ENCODE measurements at places on chromosomes 5 and 9.

DNA sequence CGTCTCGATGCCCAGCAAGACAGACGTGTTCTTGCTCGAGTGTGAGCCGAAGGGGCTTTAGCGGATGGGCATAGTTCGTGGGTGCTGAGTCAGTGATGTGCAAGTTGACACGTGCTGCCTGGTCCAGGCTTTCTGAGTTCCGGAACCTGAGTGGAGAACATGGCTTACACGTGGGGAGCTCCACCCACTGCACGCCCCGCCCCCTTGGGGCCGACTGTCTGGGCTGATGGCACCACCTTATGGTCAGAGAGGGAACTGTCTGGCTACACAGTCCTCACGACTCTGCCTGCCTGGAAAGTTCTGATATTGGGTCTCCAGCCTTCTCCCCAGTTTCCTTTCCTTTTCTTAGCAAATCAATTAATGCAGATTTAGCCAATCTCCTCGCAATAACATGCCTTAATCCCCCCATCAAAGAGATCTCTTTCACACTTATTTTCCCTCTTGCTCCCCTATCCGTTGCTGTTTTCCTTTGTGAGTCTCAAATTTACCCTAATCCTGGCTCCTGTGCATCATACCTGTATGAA is 3.8 kb upstream of the STC2 start:
- DNase-seq, result peak; percentile 62

GRCh38 chr5:135546912-135547311 is 11.1 kb upstream of the NEUROG1 start:
- no peak for DNase-seq

DNA sequence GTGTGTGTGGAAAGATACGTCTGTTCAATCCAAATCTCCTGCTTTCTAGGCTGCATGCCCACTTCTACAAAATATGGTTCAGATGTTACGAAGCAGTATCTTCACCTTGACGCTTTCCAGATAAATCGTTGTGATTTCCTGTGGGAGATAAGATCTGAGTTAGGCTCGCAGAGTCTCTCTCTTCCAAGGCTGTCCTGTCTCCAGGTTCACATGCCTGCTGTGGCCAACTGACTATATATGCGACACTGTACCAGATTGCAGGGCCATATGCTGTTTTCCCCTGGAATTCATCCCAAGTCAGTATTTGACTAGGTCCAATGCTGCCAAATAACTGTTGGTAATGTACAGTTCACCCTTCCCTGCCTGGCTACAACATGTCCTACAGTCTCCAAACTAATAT is 47.9 kb downstream of the TMEM252 start:
- DNase-seq, result no peak

- DNase-seq, result no peak
Measured at GRCh38 chr5:28807195-28807729, 1768.9 kb upstream of the CDH9 start.

DNA sequence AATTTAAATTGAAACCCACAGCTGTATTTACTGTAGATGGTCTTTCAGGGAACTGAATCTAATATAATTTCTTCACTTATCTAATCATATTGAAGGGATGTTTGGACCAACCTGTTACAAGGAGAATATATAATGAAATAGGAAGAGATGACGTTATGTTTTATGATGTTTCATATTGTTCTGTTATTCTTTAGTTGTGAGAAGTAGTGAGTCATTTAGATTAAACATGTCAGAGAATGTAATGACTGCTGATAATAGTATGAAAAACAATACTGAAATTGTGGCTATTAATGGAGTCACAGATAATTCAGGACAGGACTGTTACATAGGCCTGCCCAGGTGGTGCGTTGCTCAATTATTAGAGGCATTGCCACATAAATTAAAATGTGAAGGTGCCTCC is 1993.4 kb downstream of the EFNA5 start:
- DNase-seq, result no peak

- no peak for DNase-seq
Measured at GRCh38 chr9:133105461-133105770, 15.6 kb downstream of the RALGDS start.

GRCh38 chr5:150146862-150147601 is 8.6 kb downstream of the PDGFRB start:
- no peak for DNase-seq

DNA sequence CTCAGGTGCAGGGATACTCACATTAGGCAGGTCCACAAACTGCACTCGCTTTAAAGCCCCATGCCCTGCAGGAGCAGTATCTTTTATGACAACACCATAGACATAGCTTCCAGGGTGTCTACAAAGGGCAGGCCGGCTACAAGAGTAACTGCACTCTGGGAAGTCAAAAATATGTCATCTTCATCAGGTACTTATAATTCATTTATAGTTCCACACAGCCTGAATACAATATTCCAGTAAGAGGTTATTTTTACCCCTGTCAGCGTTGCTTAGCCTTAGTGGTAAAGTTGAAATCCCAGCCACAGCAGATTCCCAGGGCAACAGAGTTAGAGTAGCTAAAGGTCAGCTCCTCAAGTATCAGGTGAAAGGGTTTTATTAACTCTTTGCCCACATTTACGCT is 82.3 kb upstream of the ITGA2 start:
- DNase-seq, result no peak

DNA sequence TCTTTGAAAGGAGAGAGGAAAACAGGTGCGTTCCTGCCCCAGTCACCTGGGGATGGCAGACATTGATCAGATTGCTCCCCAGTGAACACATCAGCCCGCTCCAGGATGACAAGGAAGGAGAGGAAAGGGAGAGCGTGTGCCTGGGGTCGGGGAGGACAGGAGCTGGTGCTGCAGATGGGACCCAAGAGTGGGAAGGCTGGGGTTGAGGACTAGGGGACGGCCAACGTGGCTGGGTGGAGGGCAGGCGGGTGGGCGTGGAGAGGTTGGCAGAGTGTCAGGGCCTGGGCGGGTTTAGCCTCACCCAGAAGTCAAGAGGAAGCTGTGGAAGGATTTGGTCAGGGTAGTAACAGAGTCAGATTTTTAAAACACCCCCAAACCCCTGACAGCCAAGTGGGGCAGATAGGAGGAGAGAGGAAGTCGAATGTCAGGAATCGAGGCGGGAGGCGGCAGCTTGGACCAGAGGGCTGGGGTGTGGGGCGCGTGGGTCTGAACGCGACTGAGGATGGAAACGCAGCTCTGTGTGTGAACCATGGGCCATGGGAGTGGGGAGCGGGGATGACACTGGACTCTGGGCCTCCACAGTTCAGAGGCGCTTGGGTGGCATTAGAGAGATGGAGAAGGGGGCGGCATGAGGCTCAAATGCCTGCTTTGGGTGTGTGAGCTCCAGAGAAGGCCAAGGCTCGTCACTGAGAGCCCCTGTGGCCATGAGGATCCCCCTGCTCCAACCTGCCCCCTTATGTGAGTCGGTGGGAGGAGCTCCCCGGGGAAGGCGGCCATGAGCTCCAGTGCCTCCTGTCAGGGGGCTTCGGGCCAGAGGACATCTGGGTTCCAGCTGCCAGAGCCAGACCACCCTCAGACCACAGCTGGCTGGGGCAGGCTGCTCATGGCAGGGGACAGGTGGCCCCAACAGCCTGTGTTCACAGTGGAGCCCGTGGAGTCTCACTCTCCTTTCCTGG is 24.6 kb downstream of the LAMC3 start:
- no peak for DNase-seq

DNA sequence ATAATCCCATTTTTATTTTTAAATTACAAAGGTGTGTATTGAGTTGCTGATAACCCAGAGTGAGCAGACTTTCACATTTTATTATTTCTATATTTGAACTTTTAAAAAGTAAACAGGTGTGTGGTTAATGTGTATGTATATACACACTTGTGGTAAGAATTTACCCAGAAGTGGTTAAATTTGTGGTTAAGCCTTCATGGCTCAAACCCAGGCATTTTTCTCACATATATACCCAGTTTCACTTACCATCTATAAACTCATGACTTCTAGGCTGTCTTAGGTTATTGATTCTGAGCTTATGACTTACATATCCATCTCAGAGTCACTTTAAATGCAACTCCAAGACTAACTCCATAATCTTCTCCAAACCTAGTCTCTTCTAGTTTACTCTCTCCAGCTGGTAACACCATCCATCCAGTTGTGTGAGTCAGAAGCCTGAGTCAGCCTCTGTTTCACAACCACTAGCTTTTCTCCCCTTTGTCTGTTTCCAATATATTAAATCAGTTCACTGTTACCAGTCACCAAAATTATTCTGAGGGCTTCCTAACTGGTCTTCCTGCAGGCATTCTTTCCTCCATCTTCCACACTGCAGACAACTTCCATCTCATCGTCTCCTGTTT is 20.2 kb downstream of the ZBED3 start:
- DNase-seq, result no peak

DNA sequence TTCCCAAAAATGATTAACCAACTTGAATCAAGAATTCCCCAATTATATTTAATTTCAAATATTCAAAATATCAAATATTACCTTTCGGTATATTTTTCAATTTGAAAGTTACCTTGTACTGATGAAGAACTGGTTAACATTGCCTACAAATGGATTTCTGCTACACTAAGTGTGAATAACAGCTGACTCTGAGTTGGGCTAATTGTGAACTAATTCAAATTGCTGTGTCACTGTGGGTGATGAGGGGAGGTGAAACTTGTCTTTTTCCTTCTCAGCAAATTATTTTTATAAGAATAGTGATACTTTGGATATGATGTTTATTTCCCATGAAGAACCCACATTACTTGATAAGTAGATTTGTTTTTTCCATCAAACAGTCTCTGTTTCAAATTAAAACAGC is 103.4 kb upstream of the RPS23 start:
- DNase-seq, result no peak

DNA sequence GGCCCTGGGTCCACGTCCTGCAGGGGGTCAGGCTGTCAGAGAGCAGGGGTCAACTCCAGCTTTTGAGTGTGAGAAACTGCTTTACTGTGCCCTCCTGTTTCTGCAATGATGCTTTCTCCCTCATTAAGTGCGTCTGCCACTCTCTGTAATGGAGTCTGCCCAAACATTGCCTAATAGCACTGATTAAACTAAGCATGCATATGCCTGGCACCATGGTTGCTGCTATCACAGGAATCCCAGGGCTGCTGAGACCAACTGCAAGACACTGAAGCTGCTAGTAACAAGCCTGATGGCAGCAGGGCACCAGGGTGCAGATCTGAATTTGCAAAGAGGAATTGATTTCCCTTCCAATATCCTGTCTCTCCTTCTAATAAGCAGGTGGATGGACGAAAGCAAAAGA is 125.3 kb downstream of the SLC24A2 start:
- DNase-seq, result no peak

DNA sequence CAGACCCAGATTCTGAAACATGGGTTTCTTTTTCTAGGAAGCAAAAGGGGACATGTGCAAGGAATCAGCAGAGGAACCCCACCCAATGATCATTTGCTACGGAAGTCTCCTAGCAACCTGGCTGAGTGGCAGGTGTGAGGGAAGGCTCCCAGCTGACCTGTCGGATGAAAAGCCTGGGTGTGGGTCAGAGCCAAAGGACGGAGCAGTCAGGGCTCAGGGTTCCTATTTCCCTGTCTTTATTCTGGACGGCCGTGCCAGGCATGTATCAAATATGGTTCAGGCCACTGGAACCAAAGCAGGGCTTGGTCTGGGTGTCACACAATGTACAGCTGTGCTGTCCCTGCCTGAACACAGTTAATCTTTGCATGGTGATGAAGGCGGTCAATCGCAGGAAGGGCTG is 20.1 kb downstream of the STK10 start:
- DNase-seq, result no peak

DNA sequence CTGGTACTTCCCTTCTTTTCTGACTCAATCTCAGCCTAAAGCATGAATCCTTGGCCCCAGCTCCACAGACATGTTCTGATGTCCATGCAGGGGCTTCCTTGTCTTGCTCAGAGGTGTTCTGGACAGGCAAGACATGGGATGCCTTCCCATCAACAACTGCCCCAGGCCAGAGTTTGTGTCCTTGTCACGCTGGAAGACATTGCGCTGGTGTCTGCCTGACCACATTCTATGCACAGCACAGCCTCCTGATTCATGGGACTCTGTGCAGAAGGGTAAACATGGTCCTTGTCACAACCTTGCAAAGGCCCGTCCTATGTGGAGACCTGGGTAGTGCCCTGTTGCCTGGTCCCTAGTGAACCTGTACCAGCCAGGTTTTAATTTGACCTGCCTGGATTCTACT is 212.2 kb downstream of the FSTL4 start:
- no peak for DNase-seq

Data from T-helper 2 cell (primary cell).